ENCODE measurements at places on chromosomes 2 and 18.

DNA sequence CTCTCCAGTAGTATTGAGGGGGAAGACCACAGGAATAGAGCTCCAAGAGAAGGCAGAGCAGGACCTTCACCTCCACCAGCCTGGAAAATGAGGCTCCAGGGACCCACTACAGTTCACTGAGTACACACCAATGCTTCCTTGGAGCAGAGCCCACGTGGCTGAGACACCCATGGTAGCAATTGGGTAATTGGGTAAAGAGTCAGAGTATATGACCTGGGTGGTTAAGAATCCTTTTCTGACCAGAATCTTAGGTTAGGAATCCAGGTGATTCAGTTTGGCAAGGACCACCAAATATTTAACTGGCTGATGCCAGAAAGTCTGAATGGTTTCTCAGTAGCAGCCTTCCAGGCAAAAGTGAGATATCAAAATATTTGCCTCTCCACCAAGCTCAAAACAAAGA, 107.7 kb downstream of the MDH1 start:
- DNase-seq: no peak

- DNase-seq: no peak
These were observed 182.3 kb downstream of the LOXHD1 start for GRCh38 chr18:46474487-46475389.

- DNase-seq: no peak
These were observed 329.3 kb downstream of the C1D start for GRCh38 chr2:67733517-67733916.

DNA sequence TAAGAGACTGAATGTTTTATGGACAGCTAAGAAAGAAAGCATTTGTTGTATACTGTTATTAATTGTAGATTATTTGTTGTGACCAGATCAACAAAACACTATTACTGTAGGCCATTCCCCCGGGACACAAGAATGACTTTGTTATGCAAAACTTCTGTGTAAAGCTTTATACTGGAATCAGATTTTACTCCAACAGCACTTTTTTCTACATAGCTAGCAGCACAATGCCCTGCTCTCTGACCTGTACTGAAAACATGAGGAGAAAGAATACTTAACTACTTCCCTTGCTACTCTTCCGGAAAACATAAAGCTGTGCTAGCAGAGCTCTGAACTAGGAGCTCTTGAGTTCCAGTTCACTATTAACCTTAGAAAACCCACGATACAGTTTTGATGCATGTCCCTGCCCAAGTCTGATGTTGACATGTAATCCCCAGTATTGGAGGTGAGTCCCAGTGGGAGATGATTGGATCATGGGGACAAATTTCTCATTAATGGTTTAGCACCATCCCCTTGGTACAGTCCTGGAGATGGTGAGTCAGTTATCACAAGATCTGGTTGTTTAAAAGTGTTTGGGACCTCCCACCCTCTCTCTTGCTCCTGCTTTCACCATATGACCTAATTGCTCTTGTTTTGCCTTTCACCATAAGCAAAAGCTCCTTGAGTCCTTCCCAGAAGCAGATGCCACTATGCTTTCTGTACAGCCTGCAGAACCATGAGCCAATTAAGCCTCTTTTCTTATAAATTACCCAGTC, 601.1 kb upstream of the PIK3C3 start:
- DNase-seq: no peak

- DNase-seq: no peak
These were observed 4.9 kb upstream of the TMEM200C start for GRCh38 chr18:5900262-5900661.

GRCh38 chr2:62437785-62438184, 68.2 kb downstream of the TMEM17 start:
- no peak for DNase-seq

GRCh38 chr2:215722986-215723630, 287.2 kb upstream of the FN1 start:
- DNase-seq: no peak

GRCh38 chr2:134041877-134042276, 212.0 kb upstream of the MGAT5 start:
- no peak for DNase-seq

DNA sequence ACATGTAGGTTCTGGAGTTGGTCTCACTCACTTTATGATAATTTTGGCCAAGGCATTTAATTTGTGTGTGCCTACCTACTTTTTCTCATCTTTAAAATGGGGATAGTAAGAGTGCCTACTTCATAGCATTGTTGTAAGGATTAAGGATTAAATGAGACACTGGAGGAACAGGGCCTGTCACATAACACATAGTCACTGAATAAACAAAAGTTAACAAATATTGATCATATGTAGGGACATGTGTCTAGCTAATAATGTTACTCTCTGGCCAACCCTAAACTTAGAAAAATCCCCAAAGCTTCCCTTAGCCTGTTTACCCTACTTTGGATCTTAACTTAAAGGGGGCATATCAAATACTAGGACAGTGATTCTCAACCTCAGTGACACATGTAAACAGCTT, 169.9 kb downstream of the MYO1B start:
- DNase-seq: no peak
